ENCODE measurements at places on chromosomes 12 and 14.

GRCh38 chr14:37140176-37140575 lies 32.2 kb downstream of the SLC25A21 start:
- no peak for DNase-seq

DNA sequence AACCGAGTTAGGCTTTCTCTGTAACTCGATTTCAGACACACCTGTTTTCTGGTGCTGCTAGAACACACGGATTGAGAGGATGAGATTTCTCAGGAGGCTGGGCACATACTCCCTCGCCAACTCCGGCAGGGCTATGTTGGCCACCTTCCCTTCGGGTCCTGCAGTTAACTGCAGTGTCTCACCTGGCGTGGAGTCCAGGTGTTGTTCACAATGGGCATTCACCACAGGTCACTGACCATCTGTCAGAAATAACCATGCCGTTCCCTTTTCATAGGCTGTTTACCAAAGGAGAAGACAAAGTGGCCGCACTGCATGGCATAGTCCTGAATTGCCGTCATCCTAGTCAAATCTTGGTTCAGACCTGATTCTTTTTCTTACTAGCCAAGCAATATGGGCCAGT lies 5.5 kb upstream of the KCNH3 start:
- DNase-seq = no peak

GRCh38 chr12:80491166-80491565 lies 47.1 kb downstream of the PTPRQ start:
- no peak for DNase-seq

DNA sequence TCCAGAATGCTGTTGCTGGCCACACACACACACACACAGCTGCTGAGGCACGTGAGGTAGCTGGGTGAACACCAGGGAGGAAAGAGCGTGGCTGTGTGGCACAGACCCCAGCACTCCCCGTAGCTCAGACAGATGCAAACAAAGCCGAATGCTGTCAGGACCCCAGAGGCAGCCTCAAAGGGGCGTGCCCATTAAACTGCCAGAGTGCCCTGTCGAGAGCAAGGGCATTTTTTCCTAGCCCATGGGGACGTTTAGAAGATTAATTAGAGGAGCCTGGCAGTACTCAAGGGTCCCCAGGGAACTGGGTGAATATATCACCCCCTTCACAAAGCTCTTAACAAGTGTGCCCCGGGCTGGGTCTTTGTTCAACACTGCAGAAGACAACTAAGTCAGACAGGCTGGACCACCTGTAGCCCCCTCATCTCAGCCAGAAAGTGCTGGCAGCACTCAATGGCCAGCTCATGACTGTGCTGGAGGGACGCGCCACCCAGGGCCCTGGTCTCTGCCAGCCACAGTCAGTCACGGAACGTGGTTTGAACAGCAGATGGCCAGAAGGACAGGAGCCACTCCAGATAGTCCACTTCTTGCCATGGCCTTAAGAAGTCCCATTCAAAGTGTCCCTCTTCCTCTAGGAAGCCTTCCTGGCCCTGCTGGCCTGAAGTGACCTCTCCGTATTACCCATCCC lies 37.5 kb downstream of the TTC7B start:
- DNase-seq = no peak

GRCh38 chr14:94728950-94729349 lies 41.0 kb downstream of the GSC start:
- no peak for DNase-seq

- no peak for DNase-seq
These were observed 15.8 kb upstream of the PTPRR start for GRCh38 chr12:70936203-70936813.

GRCh38 chr12:92472201-92472600 lies 230.6 kb upstream of the PLEKHG7 start:
- no peak for DNase-seq

- no peak for DNase-seq
These were observed 85.1 kb downstream of the IFNG start for GRCh38 chr12:68074306-68075027.

DNA sequence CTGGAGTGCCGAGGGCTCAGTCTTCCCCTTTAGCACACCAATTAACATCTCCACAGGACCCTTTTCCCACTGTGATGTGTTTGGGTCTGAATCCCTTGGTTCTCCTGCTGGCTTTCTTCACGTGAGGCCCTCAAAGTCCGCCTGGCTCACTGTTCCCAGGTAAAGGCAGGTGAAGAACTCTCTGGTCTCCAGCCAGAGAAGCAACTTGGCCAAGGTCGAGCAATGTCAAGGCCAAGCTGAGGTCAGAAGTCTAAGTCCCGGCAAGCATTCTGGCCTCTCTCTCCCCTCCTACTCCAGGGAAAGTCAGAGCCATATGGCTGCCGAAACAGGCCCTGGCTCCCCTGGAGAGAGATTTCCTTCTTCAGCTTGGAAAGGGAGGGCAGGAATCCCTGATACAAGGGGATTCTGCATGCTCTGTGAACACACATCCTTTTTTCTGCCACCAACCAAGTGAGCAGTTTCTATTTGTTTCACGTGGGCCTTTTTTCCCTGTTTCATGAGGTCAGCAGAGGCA lies 61.4 kb upstream of the ESRRB start:
- no peak for DNase-seq

DNA sequence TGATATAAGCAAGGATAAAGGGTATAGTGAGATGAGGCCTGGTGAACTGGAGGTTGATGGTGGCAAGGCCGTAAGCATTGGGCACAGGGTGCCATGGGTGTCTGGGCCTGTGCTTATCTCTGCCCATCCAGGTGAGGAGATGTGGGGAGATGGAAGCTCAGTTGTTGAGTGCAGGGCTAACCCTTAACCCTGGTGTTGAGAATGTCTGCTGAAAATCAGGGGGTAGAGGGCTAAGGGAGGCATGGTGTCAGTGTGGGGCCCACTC lies 86.1 kb downstream of the SYNE2 start:
- DNase-seq = no peak

GRCh38 chr14:95784137-95784536 lies 70.2 kb upstream of the TCL1A start:
- DNase-seq = no peak

GRCh38 chr14:105363847-105364708 lies 34.3 kb upstream of the TEX22 start:
- DNase-seq = peak; percentile 37

DNA sequence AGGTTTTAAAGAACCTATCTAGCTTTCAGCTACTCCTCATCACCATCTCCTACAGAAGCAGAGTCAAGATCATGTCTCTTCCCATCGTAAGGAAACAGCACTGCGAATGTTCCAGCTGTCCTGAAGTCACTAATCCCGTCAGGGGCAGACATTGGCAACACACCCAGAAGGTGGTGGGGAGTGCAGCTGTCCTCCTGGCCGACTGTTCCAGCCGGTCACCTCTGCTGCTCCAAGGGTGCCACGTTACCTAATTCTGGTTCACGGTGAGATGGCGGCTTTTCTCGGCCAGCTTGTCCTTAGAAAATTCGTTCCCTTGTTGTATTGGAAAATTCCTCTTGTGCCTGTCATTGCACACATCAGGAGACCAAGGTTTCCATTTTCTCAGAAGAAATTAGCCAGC lies 196.2 kb downstream of the ZFP36L1 start:
- DNase-seq = no peak

GRCh38 chr12:92504594-92504981 lies 198.2 kb upstream of the PLEKHG7 start:
- no peak for DNase-seq

DNA sequence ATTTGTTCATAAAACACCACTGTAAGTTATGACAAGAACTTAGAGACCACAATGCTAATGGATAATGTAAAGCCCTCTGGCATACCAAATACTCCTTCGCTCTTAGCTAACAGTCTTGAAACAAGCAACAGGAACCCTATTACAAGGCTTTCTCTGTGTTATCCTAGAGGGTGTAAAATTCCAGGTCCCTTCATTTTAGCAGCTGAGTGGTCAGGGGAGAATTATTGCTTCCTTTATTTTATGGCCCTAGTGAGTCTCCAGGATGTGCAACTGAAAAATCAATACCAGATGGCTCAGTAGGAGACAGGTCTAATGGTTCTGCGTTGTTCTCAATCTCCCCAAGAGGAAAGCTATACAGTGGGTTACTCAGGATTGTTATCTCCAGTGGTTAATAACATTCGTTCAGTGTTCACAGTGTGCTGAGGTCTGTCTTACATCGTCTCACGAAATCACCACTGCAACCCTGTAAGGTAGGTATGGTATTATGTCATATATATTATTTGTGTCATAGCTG lies 172.7 kb upstream of the CNOT2 start:
- no peak for DNase-seq

DNA sequence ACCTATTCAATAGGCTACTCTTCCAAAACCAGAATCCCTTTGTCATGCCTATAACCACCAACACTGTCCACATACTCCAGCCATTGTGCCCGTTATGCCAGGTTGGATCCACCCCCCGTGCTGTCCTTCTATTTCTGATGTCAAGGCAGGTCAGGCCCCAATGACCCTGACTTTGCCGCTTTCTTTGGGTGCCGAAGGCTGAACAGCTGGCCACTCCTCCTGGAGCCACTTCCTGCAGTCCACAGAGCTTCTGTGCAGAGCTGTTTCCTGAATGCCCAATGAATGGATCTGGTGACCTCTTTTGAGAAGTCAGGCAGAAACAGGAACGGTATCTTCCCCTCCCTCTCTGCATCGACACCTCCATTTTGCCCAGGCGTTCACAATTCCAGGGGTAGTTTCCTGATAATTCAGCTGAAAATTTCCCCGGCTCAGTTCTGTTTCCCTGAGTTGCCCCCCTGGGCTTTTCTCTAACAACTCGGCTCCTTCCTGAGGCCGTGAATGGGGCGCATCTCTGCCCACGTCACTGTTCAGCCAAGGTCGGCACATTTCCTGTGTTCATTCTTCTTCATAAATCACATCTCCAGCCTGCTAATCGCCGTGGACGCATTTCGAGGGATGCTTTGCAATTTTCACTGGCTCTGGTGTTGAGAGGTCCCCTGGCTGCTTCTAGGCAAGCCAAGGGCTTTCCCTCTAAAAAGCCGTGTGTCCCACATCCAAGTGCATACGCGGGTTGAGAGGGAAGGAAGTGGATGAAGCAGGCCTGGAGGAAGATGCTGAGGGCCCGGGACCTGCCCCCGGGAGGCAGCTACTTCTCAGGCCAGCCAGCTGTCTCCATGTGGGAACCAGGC lies 86.5 kb downstream of the PAPOLA start:
- DNase-seq = no peak

GRCh38 chr12:25935355-25936144 lies 22.9 kb upstream of the RASSF8 start:
- DNase-seq = no peak

DNA sequence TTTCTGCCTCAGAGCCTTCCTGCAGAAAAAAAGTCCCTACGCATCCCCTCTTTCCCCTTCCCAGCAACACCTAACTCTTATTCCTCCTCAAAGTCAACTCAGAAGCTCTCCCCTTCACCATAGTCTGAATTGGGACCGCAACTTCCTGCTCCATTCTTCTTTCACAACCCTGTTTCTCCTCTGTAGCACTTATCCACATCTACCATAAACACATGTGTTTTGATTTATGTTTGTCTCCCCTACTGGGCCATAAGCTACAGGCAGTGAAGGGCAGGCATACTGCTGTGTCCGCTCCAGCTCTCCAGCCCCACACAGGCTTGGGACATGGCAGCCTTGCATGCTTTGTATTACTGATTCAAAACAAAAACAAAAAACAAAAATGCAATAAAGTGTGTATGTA lies 5.9 kb downstream of the SDR9C7 start:
- no peak for DNase-seq

GRCh38 chr14:61254808-61255526 lies 26.2 kb downstream of the TMEM30B start:
- no peak for DNase-seq

- DNase-seq = no peak
These were observed 88.7 kb upstream of the DHRS4 start for GRCh38 chr14:23864861-23865260.

DNA sequence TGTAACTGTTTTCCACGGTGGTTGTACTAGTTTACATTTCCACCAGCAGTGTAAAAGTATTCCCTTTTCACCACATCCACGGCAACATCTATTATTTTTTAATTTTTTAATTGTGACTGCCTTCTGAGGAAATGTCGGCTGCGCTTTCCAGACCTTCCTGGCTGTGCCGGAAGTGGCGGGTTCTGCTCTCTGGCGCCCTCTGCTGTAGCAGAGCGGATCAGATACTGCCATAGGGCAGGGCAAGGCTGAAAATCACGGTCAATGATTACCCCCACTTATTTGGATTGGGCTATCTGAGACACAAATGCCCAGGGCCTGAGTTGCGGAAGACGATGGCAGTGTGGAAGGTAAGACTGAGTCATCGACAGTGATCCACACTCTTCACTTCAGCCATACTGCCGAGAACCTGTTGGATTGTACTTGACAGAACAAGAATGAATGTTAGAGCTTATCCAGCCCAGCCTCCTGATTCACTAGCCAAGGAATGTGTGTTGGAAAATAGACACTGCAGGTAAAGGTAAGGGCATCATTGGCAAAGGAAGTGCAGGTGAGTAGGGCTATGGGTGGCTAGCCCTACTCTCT lies 124.2 kb downstream of the NTF3 start:
- no peak for DNase-seq

GRCh38 chr12:100651694-100652093 lies 78.2 kb downstream of the GAS2L3 start:
- DNase-seq = no peak

DNA sequence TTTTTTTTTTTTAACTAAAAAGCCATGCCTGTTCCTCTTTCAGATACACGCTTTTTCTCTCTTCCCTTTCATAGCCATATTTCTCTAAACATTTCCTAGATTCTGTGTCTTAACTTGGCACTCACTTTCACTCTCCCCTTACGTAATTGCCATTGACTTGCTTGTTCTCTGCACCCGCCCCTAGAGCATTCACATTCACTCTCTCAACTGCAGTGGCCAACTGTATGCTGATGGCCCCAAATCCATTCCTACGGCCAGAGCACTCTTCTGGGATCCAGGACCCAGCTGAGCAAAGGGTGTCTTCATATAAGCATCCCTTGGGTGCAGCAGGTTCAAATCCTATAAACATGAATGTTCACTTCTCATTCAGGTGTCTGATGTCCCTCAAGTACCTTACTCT lies 59.5 kb downstream of the CKB start:
- DNase-seq = no peak

DNA sequence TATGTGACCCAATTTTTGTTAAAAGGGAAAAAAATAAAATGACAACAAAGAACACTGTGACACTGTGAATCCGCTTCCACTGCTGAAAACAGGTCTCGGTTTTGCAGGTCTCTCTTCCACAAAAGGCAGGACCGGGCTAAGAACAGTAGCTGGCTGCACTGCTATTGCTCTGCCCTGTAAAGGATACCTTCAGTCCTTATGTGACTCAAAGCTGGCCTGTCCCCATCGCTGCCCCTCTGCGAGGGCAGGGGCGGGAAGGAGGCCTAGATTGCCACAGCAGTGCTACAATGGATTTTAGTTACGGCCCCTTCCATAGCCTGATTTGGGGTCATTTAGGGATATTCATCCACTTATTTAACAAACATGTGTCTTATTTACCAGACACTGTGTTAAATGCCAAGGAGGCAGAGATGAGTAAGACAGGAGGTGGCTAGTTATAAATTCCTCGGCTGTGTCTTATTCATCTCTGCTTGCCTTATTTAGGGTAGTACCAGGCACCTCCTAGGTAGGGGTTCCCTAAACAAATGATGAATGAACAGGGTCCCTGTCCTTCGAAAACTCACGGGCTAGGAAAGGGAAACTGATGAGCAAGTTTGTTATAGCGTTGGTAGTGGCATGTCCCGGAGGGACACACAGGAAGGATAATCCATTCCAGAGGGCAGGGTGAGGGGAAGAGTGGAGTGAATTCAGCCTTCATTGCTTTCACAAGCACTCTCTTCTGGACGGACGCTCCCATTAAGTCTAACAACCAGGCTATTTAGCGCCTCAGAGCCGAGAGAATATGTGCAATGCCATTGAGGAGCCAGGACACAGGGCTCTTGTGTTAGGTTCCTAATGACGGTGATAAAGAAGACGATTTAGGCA lies 73.3 kb downstream of the EID3 start:
- no peak for DNase-seq

Data from T-cell (primary cell).